Stimulated activated naive B cell treated with anti-CD40 and anti-IgM and Interleukin-4, amounts not matched to agents 10 μg/mL and 1 μg/mL and 100 μg/mL, for 72 hours (primary cell): ENCODE measurements at places on chromosomes 2 and 18.
A peak's percentile ranks its signal among the peaks of the same experiment; 100 is the strongest.

DNA sequence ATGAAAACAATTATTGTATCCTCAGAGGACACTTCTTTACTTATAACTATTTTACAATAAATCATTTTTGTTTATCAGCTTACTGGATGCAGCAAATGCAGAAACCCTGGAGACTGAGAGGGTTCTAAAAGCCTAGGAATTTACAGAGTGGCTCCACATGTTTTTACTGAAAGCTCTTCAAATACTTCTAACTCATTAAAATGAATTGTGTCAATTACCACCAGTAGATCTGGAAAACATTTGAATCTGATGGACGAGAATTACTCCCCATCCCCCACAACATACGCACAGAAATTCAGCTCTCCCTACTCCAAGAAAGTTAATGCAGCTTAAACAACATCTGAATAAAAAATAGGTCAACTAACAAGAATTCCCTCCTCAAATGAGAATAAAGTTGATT is 319.8 kb upstream of the FIGN start:
- DNase-seq: no peak

- no peak for DNase-seq
Measured at GRCh38 chr18:41075212-41075611, 879.8 kb upstream of the PIK3C3 start.

DNA sequence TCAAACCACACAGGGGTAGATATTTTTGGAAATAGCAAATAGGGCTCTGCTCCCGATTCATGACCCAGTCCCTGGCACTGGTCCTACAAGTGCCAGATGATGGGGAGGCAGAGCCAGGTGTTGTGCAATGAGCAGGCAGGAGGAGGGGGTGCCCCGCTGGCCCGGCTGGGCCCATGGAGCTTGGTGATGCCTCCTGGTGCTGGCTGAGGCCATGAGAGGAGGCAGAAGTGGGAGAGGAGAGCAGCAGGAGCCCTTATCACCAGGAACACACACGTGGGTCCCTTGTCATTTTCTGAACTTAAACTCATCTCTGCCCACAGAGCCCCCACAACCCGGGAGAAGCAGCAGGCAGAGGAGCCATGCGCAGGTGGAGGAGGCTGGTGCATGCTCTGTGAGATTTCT is 90.5 kb upstream of the MAPK4 start:
- DNase-seq: no peak

- DNase-seq: no peak
Measured at GRCh38 chr18:76351961-76352581, 143.0 kb downstream of the ZNF516 start.

DNA sequence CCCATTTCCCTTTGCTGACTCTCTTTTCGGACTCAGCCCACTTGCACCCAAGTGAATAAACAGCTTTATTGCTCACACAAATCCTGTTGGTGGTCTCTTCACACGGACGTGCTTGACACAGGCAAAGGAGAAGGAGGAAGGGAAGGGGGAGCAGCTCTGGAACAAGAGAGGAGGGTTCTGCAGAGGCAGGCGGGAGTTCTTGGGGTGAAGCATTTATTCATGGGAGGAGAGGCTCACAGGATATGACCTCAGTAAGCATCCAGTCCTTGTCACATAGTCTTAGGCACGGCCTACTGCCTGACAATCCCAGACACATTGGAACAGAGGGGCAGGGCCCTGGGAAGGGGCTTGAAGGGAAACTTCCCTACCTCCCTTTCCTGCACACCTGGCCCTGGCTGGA is 171.7 kb upstream of the HS6ST1 start:
- DNase-seq: no peak

DNA sequence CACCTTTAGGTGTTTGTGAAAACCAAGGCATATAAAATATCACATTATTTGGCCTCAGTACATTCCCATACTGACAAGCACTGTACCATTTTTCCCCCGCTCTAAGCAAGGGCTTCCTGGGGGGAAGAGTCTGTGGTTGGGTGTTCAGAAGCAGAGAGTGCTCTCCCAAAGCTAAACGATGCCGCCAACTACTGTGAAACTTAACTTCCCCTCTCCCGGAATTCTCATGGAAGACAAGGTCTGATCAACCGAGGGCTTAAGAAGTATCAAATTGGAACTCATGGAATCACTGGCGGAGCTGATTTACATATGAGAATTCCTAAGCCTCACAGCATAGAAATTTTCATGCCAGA is 433 bp upstream of the MFF start:
- DNase-seq: peak; percentile 8

GRCh38 chr18:23712445-23712844 is 23.2 kb downstream of the LAMA3 start:
- no peak for DNase-seq

GRCh38 chr2:74525717-74526648 is at the start of gene DQX1:
DQX1 (minus strand) TSS chr2:74526231; CDS start chr2:74525729, 502 bp downstream.
- DNase-seq: peak; percentile 73

- no peak for DNase-seq
Measured at GRCh38 chr18:76528477-76529432, 33.7 kb upstream of the ZNF516 start.

DNA sequence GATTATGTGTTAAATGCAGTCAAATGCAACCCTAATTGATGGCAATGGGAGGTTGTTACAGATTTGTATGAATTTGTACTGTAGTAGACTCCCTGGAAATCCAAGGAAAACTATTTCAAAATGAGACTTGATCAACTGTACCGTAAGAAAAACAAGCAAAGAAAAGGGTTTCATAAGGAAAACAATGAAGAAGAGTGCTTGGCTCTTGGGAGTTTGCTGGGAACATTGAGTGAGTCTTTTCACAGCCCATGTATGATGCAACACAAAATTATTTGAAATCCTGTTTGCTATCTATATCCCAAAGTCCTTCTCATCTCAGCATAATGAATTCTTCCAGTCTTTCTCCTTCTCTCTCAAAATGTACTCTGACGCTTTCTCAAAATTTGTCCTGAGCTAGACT is 67.0 kb upstream of the OSR1 start:
- no peak for DNase-seq

GRCh38 chr2:187580462-187581124 is 26.4 kb upstream of the TFPI start:
- DNase-seq: no peak

GRCh38 chr2:30236591-30237238 is 5.4 kb downstream of the LBH start:
- no peak for DNase-seq

DNA sequence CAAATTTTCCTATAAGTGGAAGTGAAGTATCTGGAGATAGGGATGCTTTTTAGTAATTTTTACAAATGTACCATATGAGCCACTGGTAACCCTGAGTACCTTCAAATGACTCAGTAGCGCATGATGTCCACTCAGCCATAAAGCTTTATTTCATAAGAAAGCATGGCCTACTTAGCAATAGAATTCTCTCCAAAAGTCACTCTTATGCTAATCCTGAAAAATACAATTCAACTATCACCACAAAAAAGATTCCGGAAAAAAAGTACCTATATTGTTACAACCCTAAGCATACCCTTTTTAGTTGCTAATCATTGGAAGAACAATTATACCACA is 732.2 kb downstream of the SOCS6 start:
- no peak for DNase-seq

GRCh38 chr2:57080035-57080434 is 896.2 kb downstream of the CCDC85A start:
- DNase-seq: no peak

DNA sequence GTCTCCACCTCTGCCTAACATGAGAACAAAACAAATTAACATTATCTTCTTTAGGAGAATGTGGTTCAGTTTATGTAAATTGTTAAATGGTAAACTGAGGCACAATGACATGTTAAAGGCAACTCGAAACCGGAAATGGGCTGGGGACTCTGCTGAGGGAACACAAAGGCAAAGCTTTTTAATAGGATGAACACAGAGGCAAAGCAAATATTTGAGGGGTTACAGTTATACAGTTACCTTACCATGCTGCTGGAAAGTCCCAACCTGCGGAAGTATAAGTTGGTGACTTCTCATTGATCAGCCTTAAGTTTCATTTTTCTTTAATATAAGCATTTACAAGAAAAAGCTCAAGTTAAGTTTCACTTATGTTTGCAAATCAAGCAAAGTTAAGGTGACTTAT is 195.0 kb downstream of the DLGAP1 start:
- DNase-seq: no peak

- no peak for DNase-seq
Measured at GRCh38 chr2:907706-908105, 42.9 kb upstream of the SNTG2 start.

GRCh38 chr2:33209976-33210375 is 263.2 kb downstream of the LTBP1 start:
- DNase-seq: no peak

DNA sequence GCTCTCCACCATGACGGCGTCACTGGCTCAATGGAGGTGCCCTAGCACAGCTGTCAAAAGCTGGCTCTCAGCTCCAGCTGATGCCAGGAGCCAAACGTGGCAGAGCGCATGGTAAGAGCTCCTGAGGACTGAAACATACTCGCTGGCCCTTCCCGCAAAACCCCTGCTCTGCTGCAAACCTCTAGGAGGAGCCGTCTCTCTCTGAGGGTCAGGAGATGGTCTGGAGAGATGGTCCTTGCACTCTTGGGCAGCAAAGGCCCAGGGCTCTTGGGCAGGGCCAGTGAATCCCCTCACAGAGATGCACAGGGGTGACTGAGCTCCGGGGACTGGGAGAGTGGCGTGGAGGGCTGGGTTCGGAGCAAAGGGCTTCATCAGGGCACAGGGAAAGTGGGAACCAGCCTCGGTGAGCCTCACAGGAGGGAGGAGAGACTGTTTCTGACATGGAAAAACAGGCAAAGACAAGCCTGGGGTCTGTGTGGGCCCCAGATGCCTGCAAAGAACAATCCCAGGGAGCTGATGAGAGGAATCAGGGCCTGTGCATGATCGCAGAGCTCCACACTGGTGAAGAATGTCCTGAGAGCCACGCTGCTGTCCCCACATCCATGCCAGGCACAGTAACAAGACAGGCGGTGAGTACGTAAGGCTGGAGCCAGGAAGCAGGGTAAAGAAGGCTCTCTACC is 17.2 kb downstream of the SNORC start:
- no peak for DNase-seq

DNA sequence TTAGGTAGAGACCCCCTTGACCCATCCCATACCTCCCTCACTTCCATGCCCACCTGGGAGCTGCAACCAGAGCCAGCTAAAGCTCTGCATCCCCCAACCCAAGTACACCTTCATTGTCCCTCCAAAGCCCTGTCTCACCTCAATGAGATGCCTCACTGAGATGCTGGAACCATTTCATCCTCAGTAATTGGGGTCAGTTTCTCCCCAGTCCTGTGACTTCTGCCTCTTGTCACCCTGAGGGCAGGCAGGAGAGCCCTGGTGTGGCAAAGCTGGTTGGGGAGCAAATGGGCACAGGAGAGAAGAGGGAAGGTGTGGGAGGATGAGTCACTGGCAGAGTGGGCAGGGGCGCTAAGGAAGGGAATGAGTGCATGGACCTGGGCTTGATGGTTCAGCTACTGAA is 27.9 kb upstream of the NT5DC4 start:
- no peak for DNase-seq

DNA sequence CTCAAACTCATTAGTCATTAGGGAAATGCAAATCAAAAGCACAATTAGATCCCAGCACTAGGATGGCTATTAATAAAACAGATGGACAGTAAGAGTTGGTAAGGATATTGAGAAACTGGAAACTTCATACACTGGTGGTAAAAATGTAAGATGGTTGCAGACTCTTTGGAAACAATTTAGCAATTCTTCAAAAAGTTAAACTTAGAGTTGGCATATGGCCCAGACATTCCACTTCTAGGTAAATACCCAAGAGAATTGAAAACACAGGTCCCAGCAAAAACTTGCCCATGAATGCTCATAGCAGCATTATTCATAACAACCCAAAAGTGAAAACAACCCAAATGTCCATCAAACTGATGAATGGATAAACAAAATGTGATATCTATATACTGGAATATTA is 84.9 kb upstream of the ZFP36L2 start:
- DNase-seq: no peak

DNA sequence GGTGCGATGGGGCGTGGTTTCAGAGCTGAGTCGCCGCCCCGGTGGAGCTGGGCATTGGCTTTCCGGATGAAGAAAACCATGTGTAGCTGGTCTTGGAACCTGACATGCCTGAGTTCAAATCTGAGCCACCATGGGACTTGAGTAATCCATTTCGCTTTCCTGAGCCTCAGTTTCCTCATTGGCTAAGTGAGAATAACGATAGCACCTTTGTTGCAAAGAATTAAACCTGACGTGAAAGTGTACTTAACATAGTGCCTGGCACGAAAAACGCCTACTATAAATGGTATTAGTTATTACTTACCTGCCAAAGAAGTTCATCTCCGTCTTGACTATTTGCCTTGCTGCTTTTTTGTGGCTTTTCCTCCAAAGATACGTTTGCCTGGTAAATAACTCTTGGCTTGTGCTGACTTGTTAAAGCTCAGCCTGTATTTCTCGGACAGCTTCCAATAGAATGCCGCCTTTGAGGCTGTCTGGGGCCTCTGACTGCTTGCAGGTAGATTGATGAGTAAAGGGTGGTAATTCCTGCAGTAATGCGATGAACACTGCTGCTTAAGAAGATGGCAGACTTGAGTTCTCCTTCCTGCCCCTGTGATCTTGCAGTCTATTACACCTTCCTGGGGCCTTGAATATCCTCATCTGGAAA is 1.3 kb downstream of the CDCA7 start:
- no peak for DNase-seq

DNA sequence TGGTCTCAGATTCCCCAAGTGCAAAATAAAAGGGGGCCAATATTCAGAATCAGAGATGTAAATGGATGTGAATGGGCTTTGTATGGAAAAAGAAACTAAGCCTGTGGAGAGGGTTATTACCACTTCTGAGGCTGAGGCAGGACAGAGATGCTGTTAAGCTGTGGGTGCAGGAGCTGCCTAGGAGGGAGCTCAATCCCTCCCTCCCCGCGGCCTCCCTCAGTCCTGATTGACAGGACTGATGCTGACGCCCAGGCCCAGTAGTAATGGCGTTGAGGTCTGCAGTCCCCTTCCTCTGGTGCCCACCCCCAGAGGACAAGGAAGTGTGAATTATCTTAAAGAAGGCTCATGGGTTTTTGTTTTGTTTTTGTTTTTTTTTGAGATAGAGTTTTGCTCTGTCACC is 40.4 kb downstream of the PSD4 start:
- DNase-seq: no peak
